ENCODE measurements at places on chromosomes 7 and 10. TPM values are rescaled to one million over a fixed set of nuclear protein-coding genes. Genes with fewer than 3 reads are reported as not detected.

DNA sequence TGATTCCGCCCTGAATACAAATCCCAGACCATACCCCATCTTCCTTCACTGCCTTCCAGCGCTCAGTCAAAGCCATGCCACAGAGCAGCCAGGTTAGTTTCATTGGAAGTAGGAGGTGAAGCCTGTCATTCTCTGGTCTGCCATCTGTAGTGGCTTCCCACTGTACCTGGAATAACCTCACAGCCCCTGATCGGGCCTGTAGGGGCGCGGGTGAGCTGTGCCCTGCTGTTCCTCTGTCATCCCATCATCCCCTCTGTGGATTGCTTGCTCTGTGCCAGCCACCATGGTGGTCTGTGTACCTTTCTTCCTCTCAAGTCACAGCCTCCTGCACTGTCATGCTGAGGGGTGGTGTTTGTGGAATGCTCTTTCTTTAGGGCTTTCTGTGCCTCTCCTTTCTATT, 155.1 kb downstream of the ZNF22 start:
- DNase-seq = no peak

DNA sequence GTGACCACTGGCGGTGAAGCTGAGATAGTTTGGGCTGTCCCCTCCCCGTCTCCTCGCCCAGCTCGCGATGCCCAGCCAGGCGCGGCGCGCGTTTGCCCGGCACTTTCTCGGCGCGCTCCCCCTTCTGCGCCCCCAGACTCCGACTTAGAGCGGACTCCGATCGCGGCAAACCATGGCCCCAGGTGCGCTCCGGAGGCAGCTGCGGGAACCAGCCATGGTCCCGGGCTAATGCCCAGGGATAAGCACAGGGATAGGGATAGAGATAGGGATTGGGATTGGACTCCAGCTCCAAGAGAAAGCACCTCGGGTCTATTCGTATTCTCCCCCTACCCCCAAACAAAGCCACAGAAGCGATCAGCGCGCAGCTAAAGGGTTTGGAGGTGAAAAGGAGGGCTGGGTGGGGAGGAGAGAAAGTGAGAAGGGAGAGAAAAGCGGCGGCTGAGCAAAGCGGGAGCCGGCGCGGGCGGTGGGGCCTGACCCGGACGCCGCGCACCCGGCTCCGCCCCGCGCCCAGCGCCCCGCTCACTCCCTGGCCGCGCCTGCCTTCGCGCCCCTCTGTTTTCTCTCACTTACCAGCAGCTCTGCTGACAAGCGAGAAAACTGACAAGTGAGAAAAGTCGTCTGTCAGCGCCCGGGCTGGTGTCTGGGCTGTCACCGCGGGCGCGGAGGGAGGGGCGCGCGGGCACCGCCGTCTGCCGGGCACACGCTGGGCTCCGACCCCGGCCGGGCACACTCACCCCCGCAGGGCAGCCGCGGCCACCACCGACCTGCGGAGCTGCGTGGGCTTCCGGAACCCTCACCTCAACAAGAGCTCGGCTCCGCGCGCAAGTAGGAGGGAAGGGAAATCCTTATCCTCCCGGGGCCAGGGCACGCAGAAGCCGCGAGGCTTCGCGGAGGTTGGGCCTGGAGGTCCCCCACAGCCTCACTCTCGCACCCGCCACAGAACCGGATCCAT, at the start of gene PDE1C:
Gene PDE1C, minus strand, starts transcription at position 2 of the 955 bp plus-strand sequence.
- DNase-seq = no peak

DNA sequence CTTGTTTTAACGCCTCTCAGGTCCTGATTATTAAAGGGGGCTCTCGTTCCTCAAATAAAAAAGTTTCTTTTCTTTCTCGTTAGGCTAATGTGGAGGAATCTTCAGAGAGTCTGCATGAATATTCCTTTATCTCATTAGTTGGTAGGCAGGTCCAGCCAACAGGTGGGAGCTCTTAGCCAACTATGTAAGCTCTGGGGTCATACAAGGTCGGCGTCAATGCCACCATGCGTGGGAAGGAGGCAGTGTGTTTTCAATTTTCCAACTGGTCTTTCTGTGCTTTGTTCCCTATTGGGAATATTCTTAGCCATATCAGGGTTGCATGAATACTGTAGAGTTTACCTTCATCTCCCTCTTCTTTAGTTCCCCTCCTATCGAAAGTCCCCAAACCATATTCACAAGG, 118.5 kb upstream of the SVIL start:
- DNase-seq = no peak

DNA sequence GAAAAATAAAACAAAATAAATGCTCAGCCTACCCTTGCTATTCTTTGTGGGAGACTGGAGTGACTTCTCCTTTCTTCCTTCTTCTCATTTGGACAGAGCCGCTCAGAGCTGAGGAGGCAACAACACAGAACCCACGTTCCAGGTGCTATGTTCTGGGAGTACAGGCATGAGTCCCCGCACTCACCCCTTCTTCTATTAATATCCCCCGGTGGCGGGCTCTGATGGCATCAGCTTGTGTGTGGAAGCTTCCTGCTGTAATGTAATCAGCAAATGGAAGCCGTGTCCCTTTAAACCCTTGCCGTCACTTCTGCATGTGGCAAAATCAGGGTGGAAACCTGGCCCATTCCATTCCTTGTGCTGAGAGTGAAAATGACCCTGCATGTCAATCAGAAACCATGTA, 116.9 kb upstream of the ADARB2 start:
- DNase-seq = no peak

DNA sequence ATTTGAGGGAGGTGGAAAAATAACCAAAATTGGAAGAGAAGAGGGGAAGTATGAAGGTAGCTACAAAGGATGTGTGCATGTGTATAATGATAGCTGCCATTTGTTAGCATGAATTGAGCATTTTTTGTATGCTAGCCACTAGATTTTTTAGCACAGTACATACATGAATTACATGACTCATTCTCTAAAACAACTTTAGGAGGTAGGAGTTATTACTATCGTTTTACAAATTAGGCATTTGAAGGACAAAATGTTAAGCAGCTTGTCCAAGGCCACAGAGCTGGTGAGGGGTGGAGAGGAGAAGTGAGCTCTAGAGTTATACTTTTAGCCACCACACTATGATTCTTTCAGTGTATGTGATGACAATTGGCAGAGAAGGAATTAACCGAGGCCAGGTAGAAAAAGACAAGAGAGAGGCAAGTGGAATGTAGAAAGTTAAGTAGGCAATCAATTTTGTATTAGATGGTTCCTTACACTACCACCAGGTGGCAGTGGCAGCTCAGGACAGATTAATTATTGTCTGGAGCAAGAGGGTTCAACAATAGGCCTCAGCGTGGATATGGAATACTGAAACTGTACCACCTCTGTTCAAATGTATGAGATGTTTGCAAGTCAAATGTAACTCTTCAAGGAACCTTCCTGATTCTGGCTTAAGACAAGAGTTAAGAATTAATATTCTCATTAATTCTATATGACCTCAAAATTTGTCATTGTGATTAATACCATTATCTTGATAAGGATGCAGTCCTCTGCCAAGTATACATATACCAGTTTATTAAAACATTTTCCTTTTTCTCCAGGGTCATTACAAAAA, 128.0 kb downstream of the MBL2 start:
- DNase-seq = peak; percentile 2

- no peak for DNase-seq
Measured at GRCh38 chr10:77188000-77188395, 449.6 kb downstream of the KCNMA1 start.

- no peak for DNase-seq
Measured at GRCh38 chr7:31382722-31383121, 42.2 kb upstream of the NEUROD6 start.

DNA sequence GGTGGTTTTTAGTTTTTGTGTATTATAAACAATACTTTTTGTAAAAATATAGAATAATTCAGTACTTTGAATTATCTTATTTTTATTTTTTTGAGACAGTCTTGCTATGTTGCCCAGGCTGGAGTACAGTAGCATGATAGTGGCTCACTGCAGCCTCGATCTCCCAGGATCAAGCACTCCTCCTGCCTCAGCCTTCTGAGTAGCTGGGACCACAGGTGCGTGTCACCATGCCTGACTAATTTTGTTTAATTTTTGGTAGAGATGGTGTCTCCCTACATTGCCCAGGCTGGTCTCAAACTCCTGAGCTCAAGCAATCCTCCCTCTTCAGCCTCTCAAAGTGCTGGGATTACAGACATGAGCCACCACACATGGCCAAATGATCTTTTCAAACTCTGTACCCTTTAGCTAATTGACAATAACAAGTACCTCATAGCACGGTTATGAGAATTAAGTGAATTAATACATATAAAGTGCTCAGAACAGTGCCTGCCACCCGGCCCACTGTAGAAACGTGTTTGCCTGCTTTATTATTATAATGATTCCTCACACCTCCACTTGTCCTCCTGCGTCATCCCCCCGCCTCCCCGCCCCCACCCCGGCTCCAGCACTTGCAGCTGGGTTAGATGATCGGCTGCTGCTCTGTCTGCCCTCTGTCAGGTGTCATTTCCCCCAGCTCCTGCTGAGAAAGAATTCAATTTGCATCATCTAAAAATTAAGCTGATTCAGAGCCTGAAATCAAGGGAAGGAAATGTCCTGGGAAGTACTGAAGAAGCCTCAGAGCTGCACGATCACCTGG, 53.6 kb upstream of the NRF1 start:
- DNase-seq = no peak

- no peak for DNase-seq
Measured at GRCh38 chr7:12729112-12729511, 41.7 kb downstream of the ARL4A start.

- no peak for DNase-seq
Measured at GRCh38 chr10:77301305-77301730, 336.3 kb downstream of the KCNMA1 start.

DNA sequence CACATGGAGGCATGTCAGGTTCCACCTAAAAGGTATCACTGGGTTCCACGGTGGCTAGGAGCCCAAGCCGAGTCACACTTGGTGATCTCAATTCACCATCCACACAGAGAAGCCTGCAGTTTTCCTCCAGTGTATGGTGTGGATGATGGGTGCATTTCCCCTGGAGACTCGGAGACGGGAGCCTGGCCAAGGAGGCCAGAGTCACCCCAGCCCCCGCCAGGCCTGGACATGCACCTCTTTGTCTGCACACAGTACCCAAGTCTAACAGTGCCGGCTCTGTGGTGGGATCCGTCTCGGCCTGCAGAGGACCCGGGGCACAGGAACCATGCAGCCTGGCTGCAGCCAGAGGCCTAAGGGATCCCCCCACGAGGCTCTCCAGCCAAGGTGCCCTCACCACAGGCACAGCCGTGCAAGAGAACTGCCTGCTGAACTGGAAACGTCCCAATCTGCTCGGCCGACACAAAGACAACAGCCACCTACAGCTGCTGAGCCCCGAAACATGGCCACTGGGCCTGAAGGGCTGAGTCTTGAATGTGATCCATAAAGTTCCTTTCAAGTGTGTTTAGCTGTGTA, 75.2 kb downstream of the DIP2C start:
- no peak for DNase-seq

DNA sequence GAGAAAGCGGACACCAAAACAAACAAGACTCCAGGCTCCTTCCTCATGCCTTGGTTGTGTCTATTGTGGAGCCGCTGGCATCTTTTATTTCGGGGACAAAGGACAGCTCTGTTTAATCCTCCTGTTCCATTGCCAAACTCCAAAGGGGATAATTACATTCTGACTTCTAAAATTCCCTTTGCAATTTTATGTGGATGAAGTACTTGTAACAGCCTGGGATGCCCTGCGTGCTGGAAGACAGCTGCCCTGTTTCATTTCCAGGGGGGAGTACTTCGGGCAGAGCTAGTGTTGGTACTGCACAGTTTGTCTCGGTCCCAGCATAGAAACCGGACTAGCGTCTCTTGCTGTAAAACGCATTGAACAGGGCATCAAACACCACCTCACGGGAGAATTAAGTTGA, 90.9 kb downstream of the BAMBI start:
- DNase-seq = no peak

DNA sequence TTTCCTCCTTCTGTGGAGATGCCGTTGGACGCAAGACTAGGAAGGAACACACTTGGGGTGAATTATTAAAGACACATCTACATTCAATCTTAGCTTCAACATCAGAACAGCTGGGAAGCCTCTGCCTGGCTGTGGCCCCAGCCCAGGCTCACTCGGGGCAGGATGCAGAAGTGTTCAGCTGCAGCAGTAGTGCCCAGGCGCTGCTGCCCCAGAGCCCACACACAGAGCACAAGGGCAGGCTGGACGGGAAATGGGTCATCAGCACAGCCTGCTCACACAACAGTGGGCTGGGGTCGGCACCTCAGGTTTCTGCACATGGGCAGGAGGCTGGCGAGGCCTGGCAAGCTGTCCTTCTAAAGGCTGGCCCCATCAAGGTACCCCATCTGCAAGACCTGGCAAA, 42.5 kb downstream of the NOD1 start:
- DNase-seq = no peak

DNA sequence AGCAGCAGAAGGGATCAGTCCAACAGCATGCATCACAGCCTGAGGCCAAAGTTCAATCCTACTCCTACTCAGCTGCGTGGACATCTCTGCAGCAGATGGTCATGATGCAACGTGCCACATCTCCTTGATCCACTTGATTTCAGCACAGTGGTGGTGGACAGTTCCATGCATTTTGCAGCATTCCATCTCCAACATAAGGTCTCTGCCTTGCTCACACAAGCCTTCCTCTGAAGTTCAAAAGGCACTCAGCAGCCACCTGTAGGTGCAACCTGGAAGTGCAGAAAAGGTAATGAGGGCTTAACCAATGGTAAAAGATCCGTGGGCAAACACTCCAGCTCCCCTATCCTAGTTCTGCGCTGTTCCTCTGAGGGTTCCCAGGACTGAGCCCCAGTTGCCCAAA, 57.5 kb upstream of the CHCHD3 start:
- no peak for DNase-seq

DNA sequence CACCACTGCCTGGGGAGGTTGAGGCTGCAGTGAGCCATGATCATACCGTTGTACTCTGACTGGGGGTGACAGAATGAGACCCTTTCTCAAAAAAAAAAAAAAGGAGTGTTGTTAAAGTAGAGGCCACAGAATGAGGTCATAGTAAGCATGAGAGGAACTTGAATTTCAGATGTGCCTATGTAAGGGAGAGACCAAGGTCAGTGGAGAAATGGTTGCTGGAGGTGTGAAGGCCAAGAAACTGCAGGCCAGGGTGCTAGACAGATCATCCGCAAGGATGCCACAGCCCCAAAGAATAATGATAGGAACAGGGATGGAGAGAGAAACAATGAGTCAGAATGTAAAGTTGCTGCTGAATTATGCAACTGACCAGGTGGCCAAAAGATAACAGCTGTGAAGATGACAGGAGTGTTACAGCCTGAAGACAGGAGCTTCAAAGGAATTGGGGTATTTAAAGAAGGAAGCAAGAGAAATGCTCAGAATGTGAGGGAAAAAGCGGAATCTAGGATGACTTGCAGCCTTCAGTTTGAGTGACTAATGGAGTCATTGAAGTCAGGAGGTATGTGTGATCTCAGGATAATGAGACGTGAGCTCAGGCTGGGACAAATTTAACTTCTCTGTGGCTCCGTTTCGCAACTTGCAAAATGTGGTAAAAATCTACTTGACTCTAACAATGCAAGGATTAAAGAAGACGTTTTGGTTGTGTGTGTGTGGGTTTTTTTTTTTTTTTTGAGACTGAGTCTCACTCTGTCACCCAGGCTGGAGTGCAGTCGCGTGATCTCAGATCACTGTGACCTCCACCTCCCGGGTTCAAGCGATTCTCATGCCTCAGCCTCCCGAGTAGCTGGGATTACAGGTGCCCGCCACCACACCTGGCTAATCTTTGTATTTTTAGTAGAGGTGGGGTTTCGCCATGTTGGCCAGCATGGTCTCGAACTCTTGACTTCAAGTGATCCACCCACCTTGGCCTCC, 22.2 kb downstream of the TYW1B start:
- DNase-seq = no peak

- DNase-seq = no peak
Measured at GRCh38 chr10:580778-581177, 108.7 kb downstream of the DIP2C start.

CLEC2L gene
- not detected for total RNA-seq

FGL2 gene
- 0.38 TPM for total RNA-seq

NEUROD6 gene
- total RNA-seq = not detected

PLXNA4 gene
- total RNA-seq = 0.99 TPM

DRGX gene
- total RNA-seq = not detected

BRAF gene
- 56.2 TPM for total RNA-seq

CPSF4 gene
- 59.2 TPM for total RNA-seq

All from activated T-cell treated with anti-CD3 and anti-CD28 coated beads, Interleukin-2, amount 50 U/mL, for 72 hours (primary cell).